Spleen (tissue), 13 donors: ENCODE measurements at places on chromosomes 6 and 20.

DNA sequence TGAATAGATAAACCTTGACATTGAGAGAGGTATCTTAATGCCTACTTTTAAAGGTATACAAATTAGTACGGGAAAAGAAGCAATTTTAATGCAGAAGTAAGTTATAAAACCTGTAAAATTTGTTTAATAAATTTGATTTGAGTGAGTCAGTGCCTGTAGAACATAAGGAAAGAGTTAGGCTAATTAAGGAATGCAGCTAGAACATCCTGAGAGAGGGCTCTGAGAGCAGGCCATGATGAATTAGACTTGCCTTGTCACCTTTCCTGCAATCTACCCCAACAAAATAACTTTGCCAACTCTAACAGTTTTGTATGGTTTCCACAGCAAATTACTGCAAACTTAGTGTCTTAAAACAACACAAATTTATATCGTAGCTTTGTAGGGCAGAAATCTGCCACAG lies 700.8 kb downstream of the RFPL4B start:
- no peak for DNase-seq

- no peak for DNase-seq
Measured at GRCh38 chr6:113104541-113104940, 752.6 kb upstream of the MARCKS start.

DNA sequence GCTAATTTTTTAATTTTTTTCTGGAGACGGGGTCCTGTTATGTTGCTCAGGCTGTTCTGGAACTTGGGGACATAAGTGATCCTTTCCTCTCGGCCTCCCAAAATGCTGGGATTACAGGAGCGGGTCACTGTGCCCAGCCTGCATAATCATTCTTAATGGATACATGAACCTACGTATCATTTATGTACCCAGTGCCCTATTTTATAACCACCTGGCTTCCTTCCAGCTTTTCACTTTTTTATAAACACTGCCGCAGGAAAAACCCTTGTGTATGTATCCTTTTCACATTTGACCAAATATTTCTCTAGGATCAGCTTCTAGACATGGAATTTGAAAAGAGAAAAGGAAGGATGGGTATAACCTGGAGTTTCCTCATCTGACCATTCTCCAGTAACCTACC lies 85.6 kb upstream of the RIN2 start:
- DNase-seq = no peak

GRCh38 chr20:3673221-3674070 lies 8.4 kb downstream of the ADAM33 start:
- no peak for DNase-seq

- no peak for DNase-seq
Measured at GRCh38 chr20:10131732-10132345, 86.8 kb upstream of the SNAP25 start.

- no peak for DNase-seq
Measured at GRCh38 chr6:45072673-45073072, 255.5 kb upstream of the RUNX2 start.

GRCh38 chr20:62638055-62638570 lies 4.2 kb upstream of the SLCO4A1 start:
- DNase-seq = no peak

GRCh38 chr20:50295345-50295744 lies 104.7 kb downstream of the CEBPB start:
- no peak for DNase-seq

GRCh38 chr20:891706-892080 lies 24.4 kb downstream of the ANGPT4 start:
- peak; percentile 8 for DNase-seq

GRCh38 chr6:137766596-137767370 lies 100.3 kb upstream of the TNFAIP3 start:
- DNase-seq = no peak

DNA sequence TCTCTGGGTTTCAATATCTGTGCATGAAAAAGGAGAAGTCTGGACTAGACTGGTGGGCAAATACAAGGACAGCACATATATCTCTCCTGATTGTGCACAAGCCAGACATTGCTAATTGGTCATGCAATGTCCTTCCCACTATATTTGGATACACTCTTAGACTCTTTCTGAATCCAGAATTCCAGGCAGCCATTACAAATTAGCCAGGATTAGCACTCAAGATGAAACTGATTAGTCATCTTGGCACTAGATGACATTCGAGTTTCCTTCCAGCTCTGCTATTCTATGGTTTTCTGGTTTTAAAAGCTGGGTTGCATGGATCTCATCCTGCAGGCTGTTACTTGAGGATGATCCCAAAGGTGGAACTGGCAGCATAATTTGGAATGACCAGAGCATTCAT lies 73.2 kb downstream of the SCP2D1 start:
- DNase-seq = no peak

DNA sequence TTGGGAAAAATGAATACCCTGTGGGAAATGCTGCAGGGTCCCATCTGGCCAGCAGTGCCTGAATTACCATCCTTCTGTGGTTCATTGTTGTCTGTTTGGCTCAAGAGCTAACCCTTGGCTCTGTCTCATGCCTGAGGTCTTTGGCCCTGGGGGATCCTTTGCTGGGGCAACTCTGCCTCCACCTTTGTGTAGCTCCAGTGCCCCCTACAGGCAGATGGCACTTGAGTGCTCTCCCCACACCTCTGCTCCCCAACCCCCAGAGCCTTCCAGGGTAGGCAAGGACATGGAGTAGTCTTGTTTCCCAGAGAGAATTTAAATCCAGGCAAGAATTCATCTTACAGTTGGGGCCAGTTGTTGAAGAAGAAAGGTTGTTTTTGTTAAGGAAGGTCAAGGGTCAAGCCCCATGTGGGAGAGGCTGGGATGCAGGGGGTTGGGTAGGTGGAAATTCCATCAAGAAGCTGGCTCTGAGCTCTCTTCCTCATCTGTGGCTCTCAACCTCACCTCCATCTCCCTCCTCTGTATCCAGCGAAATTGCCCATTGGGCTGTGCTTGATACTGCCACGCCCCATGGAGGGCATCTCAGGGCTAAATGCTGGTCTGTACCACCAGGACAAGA lies 44.2 kb downstream of the ZNF831 start:
- peak; percentile 90 for DNase-seq

DNA sequence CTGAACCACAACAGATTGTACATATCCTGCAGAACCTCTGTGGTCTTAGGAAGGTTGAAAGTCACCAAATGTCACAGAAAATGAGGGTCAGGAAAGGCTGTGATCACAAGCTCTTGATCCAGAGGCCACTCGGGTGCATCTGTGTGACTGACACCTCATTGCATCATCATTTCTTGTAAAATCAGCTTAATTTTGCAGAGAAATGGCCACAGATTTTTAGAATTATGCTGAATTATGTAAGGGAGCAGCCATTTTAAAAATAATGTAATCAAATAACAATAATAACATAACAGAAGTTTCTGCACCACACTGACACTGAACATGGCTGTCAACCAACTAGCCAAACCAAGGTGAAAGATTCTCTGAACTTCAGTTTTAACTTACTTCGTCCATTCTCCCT lies 32.5 kb upstream of the PRND start:
- DNase-seq = no peak

DNA sequence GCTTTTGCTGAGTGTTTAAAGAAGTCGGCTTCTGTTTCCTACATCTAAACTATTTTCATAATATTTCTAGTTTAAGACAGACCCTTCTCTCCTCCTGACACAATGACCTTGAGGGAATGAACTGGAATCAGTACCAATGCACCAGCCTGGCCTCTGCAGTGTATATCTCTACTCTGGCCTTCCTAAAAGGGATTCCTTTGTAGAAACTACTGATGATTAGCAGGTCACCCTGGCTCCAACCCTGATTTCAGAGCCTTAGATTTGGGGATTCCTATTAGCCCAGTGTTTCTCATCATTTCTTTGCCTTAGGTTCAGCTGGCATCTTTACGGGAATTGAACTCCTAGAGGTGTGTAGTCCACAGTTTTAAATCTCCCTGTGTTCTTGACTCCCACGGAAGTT lies 75.4 kb downstream of the ADGRB3 start:
- DNase-seq = no peak

GRCh38 chr20:6299456-6299855 lies 176.6 kb upstream of the FERMT1 start:
- no peak for DNase-seq

- DNase-seq = peak; percentile 41
Measured at GRCh38 chr6:36713846-36714245, 16.2 kb downstream of the RAB44 start.

DNA sequence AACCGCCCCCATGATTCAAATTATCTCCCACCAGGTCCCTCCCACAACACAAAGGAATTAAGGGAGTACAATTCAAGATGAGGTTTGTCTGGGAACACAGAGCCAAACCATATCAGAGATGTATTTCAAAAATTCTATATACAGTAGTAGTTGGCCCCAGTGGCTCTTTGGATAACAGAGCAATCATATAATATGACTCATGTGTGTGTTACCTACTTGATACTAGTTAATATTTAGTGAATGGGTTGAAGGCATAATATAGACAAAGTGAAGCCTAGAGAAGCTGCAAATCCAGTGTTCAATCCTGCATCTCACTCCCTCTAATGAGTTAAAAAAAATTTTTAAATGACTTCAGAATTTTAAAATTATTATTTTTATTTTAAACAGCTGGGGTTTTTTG lies 43.2 kb downstream of the KAT14 start:
- DNase-seq = no peak

DNA sequence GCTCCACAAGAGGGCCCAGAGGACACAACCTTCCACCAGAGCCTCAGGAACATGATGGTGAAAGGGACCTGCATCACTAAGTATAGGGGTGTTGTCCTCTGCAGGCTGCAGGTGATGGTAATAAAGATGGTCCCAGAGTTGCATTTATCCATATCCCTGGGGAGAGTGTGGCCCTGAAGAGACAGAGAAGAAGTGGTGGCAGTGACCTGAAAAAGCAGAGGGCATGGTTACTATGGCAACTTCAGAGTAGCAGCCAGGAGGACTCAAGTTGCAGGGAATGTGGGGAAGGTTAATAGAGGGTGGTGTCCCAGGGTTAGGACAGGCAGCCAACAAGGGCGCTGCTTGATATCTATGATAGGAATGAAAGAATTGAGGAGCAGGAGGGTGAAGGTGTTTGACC lies 57.1 kb downstream of the HLA-A start:
- no peak for DNase-seq

DNA sequence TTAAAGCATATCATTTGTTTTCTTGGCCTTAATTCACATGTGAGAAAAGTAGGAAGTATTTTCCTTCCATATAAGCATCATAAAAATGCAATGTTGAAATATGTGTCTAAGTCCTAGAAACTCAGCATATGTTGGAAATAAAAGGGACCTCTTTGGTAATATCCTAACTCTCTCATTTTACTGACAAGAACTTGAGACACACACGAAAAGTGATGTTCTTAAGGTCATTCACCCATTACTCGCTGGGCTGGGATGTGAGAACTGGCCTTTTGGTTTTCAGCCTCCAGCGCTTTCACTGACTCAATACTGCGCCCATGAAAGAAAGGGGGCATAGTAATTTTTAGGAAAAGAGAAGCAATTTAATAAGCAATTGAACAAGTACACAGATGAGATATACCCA lies 153.5 kb upstream of the SCGN start:
- no peak for DNase-seq

DNA sequence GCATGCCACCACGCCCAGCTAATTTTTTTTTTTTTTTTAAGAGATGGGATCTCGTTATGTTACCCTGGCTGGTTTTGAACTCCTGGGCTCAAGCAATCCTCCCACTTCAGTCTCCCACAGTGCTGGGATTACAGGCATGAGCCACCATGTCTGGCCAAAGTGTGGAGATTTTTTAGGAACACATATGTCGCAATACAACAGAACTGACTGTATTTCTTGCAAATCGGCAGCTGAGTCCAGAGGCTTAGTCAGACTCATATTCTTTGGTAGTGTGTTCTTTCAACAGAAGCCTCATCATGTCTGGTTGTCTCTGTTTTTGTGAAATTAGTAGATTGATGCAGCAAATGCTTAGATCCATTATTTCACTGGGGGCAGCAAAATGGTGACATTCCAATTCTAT lies 23.9 kb upstream of the CD164 start:
- DNase-seq = no peak

DNA sequence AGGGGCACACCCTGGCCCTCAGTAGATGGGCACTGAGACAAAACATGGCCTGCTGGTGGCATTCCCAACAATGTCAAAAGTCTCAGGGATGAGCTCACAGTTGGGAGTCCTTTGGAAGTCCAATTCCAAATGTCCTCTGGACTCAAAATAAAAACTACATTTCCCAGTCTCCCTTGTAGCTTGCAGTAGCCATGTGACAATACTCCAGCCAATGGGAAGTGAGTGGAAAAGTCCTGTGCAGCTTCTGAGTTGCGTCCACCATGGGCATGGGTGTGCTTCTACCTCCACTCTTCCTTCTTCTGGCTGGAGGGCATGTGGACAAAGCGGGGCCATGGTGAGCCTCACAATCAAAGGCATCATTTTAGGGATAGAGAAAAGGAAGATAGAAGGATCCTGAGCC lies 5.8 kb upstream of the ADAM33 start:
- no peak for DNase-seq

GRCh38 chr20:12660918-12661317 lies 347.9 kb upstream of the SPTLC3 start:
- no peak for DNase-seq

- DNase-seq = peak; percentile 82
Measured at GRCh38 chr6:73732845-73733675, 37.1 kb downstream of the CD109 start.

DNA sequence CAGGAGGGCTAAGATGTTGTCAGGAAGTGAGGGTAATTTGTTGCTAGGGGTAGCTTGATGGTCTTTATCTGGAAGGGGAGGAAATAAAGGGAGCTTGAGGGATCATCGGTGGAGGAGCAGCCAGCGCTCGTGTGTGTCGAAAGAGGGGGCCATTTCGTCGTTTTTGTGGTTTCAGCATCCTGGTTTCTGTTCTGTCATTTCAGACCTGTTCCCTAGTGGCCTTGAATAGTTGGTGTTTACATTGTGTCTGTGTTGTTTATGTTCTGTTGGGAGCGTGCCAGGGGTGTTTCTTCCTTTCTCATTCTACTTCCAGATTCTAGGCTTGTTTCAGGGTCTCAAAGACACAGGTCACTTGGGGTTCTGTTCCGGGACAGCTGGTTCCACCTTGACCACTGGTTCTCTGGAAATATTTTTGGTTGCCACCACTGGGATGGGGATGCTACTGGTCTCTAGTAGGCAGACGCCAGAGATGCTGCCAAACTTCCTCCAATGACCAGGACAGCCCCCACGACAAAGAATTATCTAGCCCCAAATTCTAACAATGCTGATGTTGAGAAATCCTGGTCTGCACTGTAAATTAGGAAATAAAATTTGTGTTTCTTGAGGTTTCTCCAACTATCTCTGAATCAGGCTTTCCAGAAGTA lies 113.9 kb upstream of the NAA20 start:
- no peak for DNase-seq
